ENCODE measurements at places on chromosomes 3 and 15.

DNA sequence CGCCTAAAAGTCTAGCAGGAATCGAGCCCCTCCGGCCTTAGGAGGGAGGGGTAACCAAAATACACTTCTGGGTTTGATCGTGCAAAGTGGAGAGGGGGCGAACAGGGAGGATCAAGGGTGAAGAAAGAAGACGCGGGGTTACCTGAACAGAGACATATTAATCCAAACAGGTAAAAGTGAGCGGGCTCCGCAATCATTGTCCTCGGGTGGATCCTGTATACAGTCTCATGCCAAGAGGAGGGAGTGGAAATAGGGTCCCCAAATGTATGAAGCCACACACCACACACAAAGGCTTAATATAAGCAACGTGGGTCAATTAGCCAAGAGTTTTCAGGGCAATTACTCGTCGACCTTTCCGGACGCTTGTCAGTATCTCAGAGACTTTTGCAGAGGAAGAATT, 749.5 kb downstream of the ROBO1 start:
- DNase-seq = no peak

GRCh38 chr15:101017093-101017754, 98.1 kb downstream of the LRRK1 start:
- DNase-seq = no peak

- DNase-seq = no peak
Observed at GRCh38 chr3:101950510-101950909, 101.2 kb downstream of the NFKBIZ start.

DNA sequence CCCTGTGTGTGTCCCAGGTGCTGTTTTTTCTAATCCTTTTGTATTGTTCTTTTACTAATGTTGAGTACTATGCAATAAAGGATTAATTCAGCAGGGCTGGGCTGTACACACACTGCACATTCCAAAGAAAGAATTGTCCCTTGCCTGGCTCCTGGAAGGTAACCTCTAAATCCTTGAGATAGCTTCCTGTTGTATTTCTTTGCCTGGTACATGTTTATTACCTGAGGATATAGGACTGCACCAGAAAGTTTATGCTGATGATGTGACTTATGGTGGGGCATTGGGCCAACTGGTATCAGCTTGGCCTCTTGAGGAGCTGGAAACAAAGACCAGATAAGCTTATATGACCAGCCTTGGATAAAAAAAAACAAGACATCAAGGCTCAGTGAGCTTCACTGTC, 26.6 kb upstream of the FAN1 start:
- DNase-seq = no peak

- DNase-seq = no peak
Observed at GRCh38 chr15:50890751-50891150, 17.7 kb upstream of the AP4E1 start.

- DNase-seq = no peak
Observed at GRCh38 chr15:70859322-70859908, 5.5 kb upstream of the LARP6 start.

GRCh38 chr3:113129168-113129567, 82.2 kb upstream of the BOC start:
- DNase-seq = no peak

- peak; percentile 68 for DNase-seq
Observed at GRCh38 chr3:42256135-42256819, 9.7 kb downstream of the CCK start.

DNA sequence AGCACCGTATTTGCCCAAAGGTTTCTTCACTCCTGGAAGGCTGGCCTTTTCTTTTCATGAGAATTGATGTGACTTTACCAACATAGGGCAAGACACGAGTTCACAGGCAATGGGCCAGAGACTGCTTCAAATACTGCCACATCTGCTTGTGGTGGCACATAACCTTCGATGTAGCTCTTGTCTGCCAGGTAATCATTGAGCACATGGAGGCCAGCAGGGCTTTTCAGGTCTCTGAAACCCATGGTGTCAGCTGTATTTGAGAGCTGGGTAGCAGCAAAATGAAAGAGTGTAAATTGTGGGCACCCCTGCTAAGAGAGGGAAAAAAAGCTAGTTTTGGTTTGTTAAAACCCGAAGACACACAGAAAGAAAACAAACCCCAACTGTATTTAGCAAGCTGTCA, 200.7 kb downstream of the NAALADL2 start:
- DNase-seq = no peak

GRCh38 chr3:194690501-194691372, 5.1 kb downstream of the FAM43A start:
- no peak for DNase-seq

All from LoVo (cell line).